ENCODE measurements at places on chromosomes 5 and 9.

DNA sequence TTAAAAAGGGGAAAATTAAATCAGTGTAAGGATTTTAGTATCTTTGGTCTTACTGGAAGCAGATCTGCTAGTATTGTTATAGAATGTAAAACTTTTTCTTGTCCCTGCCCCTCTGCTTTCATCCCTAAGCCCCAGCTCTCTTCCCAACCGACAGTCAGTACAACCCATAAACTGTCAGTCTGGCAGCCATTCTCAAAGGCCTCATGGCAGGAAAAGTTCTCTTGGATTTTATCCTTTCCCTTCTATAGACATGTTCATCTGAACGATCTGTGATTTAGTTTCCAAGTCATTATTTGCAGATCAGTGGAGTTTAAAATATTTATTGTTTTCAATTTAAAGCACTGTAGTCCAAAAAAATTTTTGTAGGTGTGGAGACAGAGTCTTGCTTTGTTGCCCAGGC, 39.2 kb downstream of the ARRDC3 start:
- no peak for DNase-seq

DNA sequence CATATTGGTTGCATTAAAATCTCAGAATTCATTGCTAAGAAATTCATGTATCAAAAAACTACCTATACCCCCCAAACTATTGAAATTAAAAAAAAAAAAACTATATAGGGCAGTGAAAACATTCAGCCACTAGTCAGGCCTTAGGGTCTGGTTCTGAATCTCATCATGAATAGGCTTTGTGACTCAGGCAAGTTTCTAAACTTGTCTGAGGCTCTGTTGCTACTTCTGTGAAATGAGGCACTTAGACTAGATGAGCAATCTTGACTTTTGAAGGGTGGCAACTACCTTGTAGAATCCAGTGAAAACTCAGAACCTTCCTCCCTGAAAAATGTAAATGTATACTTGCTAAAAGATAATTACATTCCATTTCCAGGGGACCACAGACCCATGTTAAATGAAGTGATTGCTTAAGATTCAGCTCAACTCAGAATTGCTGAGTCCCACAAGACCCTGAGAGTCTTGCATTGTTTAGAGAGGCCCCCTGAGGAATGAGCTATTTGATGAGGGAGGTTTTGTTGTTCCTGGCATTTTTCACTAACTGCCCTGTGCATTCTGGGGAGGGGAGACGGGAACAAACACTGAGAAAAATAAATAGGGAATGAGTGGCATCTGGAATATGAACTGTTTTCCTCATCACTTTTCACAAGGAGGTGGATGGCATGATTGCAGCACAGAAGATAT, 29.5 kb downstream of the RAI14 start:
- no peak for DNase-seq

DNA sequence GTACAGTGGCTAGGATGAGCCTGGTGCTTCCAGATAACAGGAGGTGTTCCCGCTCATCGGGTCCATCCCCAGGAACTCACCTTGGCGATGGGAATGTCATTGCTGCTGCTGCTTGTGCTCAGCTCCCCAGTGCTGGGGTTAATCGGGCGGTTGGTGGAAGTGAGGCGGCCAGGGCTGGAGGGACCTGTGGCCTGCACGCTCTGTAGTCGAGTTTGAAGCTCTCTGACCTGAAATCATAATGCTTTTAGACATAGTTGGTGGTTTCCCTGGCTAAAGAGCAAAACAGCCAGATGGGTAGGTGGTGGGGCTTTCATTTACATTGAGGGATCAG, 108.5 kb downstream of the DCP2 start:
- DNase-seq, result no peak

GRCh38 chr9:133048595-133048994, 13.2 kb upstream of the CEL start:
- no peak for DNase-seq

DNA sequence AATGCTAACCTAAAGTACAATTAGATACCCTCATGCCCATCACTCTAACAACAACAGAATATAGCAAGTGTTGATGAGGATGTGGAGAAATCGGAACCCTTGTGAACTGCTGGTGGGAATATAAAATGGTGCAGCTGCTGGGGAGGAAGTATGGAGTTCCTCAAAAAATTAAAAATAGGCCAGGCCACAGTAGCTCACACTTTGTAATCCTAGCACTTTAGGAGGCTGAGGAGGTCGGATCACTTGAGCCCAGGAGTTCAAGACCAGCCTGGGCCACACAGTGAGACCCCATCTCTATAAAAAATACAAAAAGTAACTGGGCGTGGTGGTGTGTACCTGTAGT, 18.0 kb upstream of the MRNIP start:
- DNase-seq, result no peak

GRCh38 chr5:175694371-175695160, 36.7 kb downstream of the HRH2 start:
- no peak for DNase-seq

DNA sequence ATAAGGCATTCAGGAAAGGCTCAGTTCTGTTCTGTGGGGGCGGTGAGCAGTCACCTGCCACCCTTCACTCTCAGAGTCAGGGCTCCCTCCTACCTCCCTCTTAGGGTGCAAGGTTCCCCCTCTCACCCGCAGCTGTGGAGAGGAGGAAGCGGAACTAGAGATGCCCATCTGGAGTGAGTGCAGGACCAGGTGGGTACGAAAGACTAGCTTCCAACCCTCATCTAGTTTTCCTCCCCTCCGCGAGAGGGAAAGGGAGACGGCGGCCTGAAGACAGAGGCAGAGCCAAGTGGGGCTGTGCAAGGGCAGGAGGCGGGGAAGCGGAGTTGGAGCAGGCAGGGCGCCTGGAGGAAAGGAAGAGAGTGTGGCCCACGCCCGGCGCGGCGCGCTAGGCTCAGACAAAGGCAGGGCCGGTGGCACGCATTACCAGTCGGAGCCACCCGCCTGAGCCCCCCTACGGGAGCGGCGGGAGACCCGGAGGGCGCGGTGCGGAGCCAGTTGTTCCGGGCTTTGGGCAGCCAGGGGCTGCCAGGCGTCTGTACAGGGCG, 7.3 kb downstream of the PRR7 start:
- no peak for DNase-seq

DNA sequence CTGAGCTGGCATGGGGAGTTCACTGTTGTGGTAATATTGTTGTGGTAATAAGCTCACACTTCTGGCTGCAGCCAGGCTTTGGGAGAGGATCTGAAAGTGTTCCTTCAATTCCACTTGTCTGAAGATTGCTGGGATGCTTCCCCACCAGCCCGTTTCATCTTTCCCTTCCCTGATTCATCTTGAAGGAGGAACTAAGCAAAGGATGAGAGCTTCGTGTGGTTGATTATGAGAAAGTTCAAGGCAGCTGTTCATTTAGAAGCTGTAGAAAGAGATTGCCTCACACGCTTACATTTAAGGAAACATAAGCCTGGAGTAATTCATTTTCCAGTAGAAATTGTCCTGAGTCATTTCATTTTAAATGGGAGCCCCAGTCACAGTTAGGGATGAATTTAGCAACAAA, 122.4 kb upstream of the GAS1 start:
- no peak for DNase-seq

- DNase-seq, result no peak
Observed at GRCh38 chr9:124262649-124262972, 4.9 kb downstream of the NEK6 start.

DNA sequence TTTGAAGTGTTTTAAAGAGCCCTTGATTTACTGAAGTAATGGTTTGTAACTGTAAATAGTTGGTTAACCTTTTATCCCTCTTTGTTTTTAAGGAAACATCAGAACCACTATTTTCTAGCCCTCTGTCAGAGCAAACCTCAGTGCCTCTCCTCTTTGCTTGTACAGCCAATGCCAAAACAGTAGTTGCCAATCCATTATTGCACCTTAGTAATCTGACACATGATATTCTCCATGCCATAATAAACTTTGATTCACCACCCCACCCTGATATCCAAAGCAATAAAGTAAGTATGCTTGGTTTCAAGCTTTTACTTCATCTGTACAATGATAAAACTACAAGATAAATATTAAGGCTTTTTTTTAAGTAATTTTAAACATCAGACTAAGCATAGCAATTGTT, 100.8 kb downstream of the DMXL1 start:
- no peak for DNase-seq

DNA sequence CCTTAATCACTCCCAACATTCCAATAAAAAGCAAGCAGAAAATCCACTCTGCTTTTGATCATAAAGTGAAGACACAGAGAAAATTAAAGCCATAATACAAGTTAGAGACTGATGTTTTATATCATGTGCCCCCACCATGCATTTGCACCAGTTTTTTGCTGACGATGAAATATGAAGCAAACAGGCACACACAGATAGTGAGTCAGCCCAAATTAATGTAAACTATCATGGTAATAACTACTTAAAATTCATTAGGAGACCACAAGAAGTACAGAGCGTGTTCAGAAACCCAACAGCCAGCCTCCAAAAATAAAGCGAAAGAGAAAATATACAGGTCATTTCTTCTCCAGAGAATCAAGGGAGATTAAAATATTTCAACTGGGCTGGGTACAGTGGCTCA, 46.4 kb upstream of the KDM4C start:
- no peak for DNase-seq

- DNase-seq, result no peak
Observed at GRCh38 chr5:17275289-17276158, 58.1 kb downstream of the BASP1 start.

All from effector CD4-positive, alpha-beta T cell (primary cell).